ENCODE measurements at places on chromosomes 12 and 14.
A peak's percentile ranks its signal among the peaks of the same experiment; 100 is the strongest.

DNA sequence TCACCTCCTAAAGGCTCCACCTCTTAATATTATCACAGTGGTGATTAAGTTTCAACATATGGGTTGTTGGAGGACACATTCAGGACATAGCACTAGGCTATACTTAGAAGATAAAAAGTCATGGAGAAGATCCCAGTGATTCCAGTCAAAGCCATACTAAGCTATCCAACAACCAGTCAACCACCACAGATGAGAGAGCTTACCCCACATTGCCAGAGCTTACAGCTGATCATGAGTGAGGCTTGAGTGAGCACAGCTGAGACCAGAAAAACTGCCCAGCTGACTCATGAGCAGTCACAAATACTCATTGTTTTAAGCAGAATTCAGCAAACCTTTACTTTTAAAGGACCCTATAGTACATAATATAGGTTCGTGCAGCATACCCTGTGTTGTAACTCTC, 85.1 kb downstream of the DRAM1 start:
- DNase-seq: peak; percentile 23

- no peak for DNase-seq
Observed at GRCh38 chr12:28951935-28952334, 197.1 kb upstream of the FAR2 start.

DNA sequence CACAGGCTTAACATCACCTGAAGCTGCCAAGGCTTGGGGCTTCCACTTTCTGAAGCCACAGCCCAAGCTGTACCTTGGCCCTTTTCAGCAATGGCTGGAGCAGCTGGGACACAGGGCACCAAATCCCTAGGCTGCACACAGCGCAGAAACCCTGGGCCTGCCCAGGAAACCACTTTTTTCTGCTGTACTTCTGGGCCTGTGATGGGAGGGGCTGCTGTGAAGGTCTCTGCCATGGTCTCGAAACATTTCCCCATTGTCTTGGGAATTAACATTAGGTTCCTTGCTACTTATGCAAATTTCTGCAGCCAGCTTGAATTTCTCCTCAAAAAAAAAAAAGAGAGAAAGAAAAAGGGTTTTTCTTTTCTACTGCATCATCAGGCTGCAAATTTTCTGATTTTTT, 219.1 kb downstream of the RPL10L start:
- DNase-seq: no peak

DNA sequence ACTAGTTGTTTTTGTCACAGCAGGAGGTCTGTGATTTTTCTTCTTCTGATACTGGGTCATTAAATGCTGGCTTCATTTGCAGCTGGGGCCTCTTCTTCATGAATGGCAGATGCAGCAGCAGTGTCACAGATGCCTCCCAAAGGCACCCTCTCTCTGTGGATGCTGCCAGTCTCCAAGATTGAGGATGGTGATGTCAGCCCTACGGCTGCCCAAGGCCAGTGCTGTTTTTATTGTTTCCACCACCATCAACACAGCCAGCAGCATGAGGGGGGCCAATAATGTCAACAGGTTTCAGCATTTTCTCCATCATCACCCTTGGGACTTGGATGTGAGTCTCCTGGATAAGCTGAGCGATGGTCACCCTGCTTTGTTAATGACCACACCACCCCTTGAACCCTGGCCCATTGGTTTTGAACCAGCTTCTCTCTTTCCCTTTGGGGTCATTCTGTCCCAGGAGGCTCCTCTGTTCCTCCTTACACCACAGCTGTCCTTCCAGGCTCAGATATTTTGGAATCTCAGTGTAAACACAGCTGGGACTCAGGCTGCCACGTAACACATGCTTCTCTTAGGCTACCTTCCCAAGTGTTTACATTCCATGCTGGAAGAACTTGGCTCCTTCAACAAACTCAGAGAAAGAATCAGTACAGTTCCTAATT, 151.7 kb upstream of the DDHD1 start:
- no peak for DNase-seq

GRCh38 chr12:55722948-55723347, 2.8 kb downstream of the RDH5 start:
- no peak for DNase-seq

DNA sequence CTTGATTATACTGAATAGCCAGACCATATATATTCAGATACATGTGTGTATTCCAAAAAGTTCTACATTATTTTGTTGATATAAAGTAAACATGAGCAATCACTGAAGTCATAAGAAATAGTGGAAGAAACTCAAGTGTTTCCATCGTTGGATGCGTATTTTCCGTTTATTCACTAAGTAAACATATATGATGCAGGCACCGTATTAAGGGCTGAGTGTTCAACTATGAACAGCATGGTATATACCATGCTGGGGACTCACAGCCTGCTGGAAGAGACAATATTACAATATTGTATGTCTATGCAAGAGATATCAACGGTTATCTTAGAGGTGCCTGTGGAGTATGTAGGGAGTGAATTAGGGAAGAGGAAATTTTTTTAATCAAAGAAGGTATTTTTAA, 1.2 kb downstream of the PYROXD1 start:
- no peak for DNase-seq

DNA sequence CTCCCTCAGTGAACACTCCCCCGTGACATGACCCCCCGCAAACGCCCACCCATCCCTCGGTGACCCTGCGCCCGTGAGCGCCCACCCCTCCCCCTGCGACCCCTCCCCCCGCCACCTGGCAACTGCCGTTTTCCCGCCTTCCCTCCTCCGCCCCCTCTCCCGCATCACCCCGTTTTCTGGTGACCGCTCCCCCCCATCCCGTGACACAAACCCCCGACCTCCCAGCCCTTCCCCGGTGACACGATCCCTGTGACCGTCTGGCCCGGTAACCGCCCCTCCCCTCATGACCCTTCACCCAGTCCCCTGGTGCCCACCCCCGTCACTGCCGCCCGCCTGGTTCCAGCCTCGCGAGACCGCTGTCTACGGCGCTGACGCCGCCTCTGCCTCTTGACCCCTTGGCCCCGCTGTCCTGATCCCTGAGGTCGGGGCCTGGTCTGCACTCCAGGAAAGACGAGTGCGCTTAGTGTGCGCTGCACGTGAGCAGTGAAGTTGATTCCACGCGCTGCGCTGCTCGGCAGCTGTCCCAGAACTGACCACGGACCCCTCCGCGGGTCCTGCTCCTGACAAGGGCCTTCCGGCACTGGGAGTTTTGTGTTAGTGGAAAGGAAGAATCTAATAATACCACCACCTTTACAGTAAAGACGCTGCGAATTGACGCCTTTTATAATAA, 59.4 kb downstream of the DDX51 start:
- no peak for DNase-seq

- DNase-seq: no peak
Observed at GRCh38 chr14:64673748-64674147, 30.5 kb upstream of the PLEKHG3 start.

DNA sequence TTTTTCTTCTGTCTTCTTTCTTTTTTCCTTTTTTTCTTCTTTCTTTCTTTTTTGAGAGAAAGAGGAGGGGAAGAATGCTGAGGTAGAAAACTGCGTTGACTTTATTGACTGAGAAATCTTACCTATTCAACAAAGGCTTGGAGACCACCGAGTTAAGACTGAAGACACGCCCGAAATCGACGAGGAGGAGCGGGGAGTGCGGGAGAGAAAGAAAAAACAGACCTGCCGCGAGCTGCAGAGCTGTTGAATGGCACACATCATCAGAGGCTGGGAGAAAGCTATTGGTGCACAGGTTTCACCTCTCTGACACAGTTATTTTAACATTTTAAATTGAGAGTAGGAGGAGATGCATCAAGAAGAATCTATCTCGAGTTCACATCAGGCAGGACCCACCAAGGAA, 5.1 kb downstream of the ASCL1 start:
- DNase-seq: no peak

GRCh38 chr14:74612350-74613021, 449 bp upstream of the LTBP2 start:
- no peak for DNase-seq

- no peak for DNase-seq
Observed at GRCh38 chr14:29822430-29822709, 105.3 kb downstream of the PRKD1 start.

GRCh38 chr12:14554281-14555007, 13.2 kb downstream of the PLBD1 start:
- peak; percentile 39 for DNase-seq

GRCh38 chr14:67514203-67514607, 18.9 kb upstream of the PLEKHH1 start:
- DNase-seq: no peak

- no peak for DNase-seq
Observed at GRCh38 chr12:56213878-56214277, 7.8 kb downstream of the RNF41 start.

DNA sequence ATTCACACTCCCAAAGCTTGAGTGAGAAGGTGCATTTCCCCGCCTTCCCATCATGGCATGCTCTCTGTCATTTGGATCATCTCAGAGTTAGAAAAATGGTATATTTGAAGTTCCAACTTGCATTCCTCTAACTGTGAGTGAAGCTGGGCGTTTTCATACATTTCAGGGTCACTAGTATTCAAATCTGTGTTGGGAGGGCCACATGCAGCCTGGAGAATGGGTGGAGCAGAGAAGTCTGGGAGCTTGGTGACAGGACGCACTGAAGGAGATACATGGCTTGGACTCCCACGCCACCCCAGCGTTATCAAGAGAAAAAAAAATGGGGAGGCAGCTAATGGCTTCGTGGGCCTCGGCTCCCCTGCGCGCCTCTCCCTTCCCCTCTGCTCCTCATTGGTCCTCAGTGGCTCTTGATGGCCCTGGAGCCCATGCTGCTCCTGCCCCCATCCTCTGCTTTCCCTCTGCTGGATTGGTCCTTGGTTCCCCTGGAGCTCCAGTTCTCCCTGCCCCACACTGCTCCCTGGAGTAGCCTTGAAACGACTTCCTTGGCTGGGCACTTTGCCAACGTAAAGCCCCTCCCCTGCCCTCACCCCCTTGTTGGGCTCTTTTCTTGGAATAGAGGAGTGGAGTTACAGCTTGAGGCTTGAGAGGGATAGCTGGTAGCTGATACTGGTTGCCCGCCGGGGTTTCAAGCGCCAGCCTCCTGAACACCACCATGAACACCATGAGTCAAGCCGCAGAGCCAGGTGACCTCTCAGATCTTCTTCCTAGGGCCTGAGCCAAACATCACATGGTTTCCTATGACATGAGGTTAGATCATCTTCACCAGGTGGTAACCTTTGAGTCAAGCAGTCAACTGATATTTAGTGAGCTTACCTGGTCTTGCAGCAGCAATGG, 139.6 kb downstream of the PRKCH start:
- no peak for DNase-seq

DNA sequence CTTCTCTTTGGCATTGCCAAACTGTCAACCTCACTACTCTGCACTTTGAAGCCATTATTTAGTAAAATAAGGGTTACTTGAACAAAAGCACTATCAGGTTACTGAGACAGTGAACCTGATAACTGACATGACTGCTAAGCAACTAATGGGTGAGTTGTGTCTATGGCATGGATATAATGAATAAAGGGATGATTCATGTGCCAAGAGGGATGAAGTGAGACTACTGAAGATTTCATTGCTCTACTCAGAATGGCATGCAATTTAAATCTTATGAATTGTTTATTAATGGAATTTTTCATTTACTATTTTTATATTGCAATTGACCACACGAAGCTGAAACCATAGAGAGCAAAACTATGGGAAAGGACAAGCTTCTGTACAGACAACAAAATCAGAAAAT, 74.4 kb downstream of the CEP128 start:
- DNase-seq: no peak

DNA sequence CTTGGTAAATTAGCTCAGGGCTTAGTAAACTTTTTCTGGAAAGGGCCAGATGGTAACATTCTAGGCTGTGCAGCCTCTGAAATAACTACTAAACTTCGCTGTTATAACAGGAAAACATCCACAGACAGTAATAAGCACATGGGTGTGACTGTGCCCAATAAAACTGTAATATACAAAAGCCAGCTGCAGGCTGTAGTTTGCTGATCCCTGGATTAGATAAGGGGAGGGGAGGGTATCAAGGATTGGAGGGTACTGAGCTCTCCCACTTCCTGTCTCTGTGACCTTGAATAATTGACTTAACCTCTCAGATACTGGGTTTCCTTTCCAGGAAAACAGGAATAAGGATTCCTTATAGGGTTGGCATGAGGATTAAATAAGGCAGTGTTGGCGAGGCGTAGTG, 81.2 kb downstream of the CCDC60 start:
- DNase-seq: no peak

DNA sequence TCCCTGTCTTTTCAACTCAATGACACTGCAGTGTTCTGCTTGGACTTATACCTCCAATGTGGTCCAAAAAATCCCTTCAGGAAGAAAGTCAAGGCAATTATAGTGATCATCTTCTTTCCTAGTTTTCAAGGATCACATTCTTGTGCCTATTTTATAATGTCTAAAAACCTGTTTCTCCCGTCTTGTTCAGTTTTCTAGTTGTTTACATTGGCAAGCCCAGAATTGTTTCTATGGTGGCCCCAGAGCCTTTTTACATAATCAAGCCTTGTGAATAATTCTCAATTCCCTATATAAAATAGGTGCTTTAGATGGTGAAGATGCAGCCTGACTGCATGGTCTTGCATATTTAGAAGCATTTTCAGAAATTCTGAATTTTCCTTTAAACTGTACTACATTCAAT, 14.5 kb upstream of the LDHB start:
- no peak for DNase-seq

DNA sequence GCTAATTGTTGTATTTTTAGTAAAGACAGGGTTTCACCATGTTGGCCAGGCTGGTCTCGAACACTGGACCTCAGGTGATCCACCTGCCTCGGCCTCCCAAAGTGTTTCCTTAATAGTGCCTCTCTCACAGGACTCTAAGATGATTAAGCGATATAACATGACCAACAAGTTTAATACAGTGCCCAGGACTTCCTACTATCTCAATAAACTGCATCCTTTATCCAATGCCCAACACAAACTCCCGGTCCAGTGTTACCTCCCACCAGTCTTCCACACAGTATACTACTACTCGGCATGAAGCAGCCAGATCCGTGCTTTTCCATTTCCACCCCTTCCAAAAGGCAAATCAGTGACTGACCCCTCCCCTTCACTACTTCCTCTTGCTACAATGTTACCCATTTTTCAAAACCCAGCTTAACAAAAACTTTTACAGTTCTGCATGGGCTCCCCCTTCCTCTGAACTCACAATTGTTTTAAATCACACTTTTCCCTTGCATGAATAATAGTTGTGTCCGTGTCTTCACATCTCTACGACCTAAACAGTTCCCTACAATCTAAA, 900 bp downstream of the NOP2 start:
- no peak for DNase-seq

DNA sequence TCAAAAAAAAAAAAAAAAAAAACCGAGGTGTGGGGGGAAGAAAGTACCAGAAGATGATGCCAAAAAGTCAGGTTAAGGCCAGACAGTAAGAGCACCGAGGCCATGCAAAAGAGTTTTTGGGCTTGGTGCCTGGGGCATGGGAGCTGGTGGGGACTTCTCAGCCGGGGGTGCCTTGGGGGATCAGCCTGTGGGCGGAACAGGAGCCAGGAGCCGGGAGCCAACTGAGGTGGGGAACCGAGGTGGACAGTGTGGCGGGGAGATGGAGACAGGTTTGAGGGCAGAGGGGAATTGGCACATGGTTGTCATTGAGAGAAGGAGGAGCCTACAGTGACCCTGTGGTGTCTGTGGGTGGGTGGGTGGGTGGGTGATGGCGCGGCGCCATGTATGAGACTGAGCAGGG, 33.2 kb downstream of the TSPAN11 start:
- DNase-seq: no peak

Measured in kidney epithelial cell (primary cell).